Activated naive CD4-positive, alpha-beta T cell treated with anti-CD3 and anti-CD28 coated beads, Interleukin-2, amount 50 U/mL, for 72 hours (primary cell): ENCODE measurements at places on chromosomes 7 and 10.

- DNase-seq: no peak
Observed at GRCh38 chr10:13711291-13711690, 124.5 kb downstream of the PRPF18 start.

DNA sequence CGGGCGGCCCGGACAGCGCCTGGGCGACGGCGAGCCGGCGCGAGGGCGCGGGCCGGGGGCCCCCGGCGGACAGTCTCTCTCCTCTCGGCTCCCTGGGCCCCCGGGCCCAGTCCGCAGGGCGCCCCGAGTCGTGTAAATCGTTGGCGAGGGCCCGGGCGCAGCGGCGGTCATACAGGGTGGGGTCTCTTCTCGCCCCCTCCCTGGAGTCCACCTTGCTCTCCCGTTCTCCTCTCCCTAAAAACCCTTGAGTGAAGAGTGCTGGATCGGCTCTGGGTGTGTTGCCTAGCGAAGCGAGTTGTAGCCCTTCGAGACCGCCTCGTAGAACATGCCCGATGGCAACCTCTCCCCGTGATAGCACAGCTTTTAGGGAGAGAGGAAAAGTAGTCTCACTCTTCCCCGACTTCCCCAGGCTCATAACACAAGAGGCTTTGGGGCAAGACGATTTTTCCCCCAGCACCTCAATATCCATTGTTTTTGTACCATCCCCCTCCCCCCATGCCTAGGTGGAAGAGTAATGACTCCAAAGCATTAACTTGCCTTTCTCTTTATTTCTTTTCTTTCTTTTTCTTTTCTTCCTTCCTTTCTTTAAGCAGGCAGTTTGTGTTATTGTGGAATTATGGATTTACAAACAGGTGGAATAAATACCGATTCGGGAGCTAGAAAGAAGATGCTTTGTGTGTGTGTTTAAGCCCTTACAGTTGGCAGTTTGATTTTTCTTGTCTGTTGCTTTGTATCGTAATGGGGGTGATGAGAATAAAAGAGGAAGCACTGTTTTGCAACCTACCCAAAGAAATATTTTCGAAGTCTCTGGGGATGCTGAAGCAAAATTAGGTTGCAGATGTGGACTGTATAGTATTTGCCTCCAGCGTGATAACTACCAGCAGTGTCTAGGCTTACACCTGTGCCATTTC lies 822 bp downstream of the SHOC2 start:
- peak; percentile 34 for DNase-seq

DNA sequence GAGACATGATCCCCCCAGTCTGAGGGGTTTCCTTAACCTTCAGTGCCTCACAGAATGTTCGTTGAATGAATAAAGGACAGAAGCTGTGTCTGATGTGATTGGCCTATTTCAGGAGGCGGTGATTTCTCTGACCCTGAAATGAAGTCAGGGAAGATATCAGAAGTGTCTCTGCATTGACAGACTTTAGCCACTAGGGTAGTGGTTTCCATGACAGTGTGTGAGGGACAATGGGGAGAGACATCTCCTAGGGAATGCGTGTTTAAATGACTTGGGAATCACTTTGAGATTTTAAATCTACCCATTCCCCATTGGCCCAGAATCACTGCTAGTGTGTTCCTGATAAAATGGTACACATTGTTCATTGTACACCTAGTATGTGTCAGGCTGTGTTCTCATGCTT lies 132.0 kb downstream of the CFAP58 start:
- no peak for DNase-seq

DNA sequence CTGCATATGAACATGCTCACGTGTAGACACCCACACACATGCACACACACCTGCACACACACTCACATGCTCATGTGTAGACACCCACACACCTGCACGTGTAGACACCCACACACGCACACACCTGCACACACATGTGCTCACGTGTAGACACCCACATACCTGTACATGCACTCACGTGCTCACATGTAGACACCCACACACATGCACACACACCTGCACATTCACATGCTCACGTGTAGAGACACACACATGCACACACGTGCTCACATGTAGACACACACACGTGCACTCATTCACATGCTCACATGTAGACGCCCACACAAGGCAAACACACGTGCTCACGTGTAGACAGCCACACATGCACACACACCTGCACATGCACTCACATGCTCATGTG lies 275.8 kb downstream of the PTPRN2 start:
- DNase-seq: no peak

- no peak for DNase-seq
Observed at GRCh38 chr7:93044147-93044810, 73.5 kb downstream of the SAMD9 start.

- no peak for DNase-seq
Observed at GRCh38 chr10:132742837-132743194, 43.1 kb downstream of the NKX6-2 start.

DNA sequence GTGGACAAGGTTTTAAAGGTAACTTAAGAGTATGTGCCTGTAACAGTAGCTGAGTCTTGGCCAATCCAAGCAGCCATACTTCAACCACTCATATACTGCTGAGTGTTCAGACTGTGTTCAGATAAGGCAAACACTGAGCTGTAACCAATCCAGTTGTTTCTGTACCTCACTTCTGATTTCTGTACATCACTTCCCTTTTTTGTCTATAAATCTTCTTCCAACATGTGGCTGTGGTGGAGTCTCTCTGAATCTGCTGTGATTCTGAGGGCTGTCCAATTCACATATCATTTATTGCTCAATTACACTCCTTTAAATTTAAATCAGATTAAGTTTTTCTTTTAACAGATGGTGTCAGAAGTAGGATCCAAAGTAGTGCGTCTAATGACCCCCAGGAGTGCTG lies 149.5 kb upstream of the PHF14 start:
- no peak for DNase-seq

GRCh38 chr7:76060842-76061241 lies 12.9 kb downstream of the MDH2 start:
- DNase-seq: no peak

DNA sequence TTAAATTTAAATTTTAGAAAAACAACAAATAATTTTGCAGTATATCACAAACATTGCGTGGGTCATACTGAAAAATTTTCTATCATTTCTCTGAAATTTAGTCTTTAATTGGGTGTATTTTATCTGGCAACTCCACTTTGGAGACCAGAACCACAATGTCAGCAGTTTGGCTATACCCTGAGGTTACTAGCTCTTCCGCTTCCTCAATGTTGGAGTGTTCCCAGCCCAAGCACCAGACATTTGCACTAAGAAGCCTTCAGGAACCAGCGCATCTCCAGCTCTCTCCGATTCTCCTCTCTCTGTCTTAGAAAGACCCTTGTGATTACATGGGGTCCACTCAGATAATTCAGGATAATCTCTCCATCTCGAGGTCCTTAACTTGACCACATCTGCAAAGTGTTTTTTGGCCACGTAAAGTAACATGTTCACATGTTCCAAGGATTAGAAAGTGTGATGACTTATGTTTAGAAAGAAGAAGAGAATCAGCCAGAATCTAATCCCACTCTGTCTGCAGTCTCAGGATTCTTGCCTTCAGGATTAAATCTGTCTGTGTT lies 43.1 kb upstream of the ADRB1 start:
- DNase-seq: no peak
